ENCODE measurements at places on chromosomes 5 and 9.

- no peak for DNase-seq
Measured at GRCh38 chr9:117091529-117091928, 323.3 kb downstream of the ASTN2 start.

- no peak for DNase-seq
Measured at GRCh38 chr5:89989776-89990175, 419.8 kb downstream of the CETN3 start.

GRCh38 chr5:135667673-135668072, 88.9 kb upstream of the CXCL14 start:
- no peak for DNase-seq

GRCh38 chr9:134413890-134414623, 87.8 kb downstream of the RXRA start:
- peak; percentile 91 for DNase-seq

- no peak for DNase-seq
Measured at GRCh38 chr9:38107405-38107804, 38.4 kb upstream of the SHB start.

DNA sequence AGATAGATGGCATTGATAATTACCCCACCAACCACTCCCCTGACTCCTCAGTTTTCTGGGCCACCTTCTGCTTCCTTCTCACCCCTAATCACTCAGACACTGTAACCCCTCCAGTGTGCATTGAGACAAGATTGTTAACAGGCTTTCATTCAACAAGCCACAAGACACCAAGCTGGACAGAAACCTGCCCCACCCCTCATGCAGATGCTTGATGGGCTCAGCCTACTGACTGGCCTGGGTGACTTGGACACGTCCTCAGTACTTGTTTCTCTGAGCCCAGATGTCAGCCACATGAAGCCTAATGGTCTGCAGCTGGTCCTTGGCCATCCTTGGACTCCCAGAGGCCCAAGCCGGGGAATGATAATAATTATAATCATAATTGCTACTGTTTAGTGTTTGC, 71.4 kb upstream of the SMIM23 start:
- no peak for DNase-seq

DNA sequence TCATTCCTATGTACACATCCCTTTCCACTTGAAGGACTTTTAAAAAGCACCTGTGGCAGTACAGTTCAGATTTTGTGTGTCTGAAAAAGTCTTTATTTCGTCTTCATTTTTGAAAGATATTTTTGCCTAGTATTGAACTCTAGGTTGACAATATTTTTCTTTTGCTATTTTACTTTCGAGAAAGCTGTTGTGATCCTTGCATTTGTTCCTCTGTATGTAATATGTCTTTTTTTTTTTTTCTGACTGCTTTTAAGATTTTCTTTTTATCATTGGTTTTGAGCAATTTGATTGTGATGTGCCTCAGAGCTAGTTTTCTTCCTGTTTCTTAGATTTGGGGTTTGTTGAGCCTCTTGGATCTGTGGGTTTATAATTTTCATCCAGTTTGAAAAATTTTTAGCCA, 13.3 kb downstream of the LCP2 start:
- DNase-seq: no peak

- no peak for DNase-seq
Measured at GRCh38 chr5:36073595-36074216, 7.0 kb upstream of the UGT3A2 start.

- DNase-seq: no peak
Measured at GRCh38 chr9:136605988-136606660, 56.6 kb upstream of the EGFL7 start.

DNA sequence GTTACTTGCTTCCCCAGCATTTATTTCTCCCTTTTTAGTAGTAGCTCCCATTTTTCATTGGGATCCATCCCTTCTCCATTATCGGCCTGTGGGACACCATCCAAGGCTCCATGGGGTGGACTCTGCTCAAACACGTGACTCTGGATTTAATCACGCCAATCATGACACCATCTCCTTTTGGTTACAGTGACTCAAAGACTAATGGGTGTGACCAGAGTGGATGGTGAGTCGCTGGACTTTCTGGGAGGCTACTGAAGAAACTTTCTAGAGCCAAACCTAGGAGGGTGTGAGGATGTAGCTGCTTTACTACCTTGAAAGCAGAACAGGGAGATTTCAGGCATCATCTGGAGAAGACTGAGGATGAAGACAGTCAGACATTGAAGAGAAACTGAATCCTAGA, 93.1 kb downstream of the PJA2 start:
- DNase-seq: peak; percentile 69

DNA sequence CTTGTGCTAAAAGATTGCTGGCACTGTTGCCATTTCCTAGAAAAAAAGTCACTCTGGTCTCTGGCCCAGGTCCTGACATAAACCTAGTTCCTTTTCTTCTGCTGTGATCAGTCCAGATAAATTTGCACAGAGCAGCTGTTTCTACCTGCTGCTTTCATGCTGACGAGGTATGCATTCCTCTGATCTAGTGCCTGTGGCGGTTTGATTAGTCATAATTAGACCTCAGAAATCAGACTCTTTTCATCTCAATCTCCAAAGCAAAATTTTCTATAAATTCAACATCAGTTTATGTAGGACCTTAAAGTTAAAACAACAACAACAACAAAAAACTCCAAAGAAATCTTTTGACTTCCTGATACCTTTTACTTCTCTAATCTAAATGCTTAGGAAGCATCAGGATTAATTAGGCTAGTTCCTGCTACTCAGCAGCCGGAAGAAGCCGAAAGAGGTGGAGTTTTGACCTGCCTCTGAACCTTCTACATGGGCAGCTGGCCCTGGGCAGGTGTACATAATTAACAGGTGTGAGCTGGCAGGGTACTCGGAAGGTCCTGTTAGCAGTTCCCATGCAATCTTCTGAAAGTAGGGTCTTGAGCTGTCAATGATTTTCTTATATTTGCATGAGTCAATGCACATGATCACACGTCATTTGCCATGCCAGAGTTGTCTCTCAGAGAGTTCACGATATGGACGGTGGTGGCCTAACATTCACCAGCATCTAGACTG, 83.3 kb upstream of the CCDC112 start:
- no peak for DNase-seq
